ENCODE measurements at places on chromosomes 11 and 22. TPM values are rescaled to one million over a fixed set of nuclear protein-coding genes. Genes with fewer than 3 reads are reported as not detected.

GRCh38 chr11:91926965-91927364 lies 297.7 kb upstream of the FAT3 start:
- H3K27ac ChIP-seq = no peak overlapping the region
- no peaks in the 10 kb centered on the region for H3K36me3 ChIP-seq
- no peak overlapping the region for H3K4me3 ChIP-seq
- DNase-seq = no peak
- H3K4me1 ChIP-seq = no peaks in the 10 kb centered on the region
- no peaks in the 10 kb centered on the region for H3K27me3 ChIP-seq

DNA sequence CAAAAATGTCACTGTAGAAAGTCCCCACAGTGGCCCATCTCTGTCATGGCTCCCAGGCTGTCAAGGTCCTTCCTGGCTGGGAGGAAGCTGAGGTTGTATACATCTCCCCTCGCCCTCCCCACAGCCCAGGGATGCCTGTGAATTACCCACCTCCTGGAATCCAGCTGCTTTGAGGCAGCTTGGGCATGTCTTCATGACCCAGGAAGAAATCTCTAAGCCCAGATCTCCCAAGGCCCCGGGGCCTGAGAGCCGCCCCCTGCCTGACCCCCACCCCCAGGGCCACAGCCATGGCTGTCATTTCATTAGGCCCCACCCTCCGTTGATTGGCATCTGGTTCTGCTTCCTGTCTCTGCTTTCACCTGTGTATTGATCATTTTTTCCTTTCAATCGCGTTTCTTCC lies 207.5 kb downstream of the TBC1D22A start:
- no peak overlapping the region for H3K27ac ChIP-seq
- no peaks in the 10 kb centered on the region for H3K27me3 ChIP-seq
- DNase-seq = no peak
- peaks cover 20% of the 10 kb centered on the region for H3K4me1 ChIP-seq

- H3K27me3 ChIP-seq = no peaks in the 10 kb centered on the region
- peaks cover 27% of the 10 kb centered on the region for H3K4me1 ChIP-seq
- no peak for DNase-seq
- no peak overlapping the region for H3K27ac ChIP-seq
- H3K4me3 ChIP-seq = no peak overlapping the region
- H3K36me3 ChIP-seq = no peaks in the 10 kb centered on the region
Observed at GRCh38 chr11:126336138-126336541, 19.3 kb upstream of the ST3GAL4 start.

DNA sequence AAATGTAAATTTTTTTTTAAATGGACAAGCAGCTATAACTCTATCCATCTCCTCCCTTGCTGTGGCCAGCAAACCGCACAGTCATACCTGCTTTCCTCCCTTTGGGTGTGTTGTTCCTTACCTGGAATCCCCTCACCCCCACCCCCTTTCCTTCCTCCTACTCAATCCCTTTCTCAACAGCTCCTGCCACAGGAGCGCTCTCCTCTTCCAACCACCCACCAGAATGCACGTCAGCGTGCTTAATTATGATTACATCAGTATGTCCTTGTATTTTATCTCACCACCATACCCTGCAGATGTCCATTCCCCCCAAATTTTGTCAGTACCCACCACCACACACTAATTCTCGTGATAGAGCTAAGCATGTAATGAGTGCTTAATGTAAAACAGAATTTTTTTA lies 60.9 kb upstream of the LMO2 start:
- H3K4me1 ChIP-seq = no peaks in the 10 kb centered on the region
- H3K4me3 ChIP-seq = no peak overlapping the region
- no peaks in the 10 kb centered on the region for H3K36me3 ChIP-seq
- no peaks in the 10 kb centered on the region for H3K27me3 ChIP-seq

- no peak for DNase-seq
- H3K4me3 ChIP-seq = no peak overlapping the region
- no peaks in the 10 kb centered on the region for H3K27me3 ChIP-seq
- no peak overlapping the region for H3K27ac ChIP-seq
- H3K36me3 ChIP-seq = no peaks in the 10 kb centered on the region
Observed at GRCh38 chr11:76740772-76741171, 42.4 kb upstream of the TSKU start.

Gene SPDYC
- total RNA-seq = 1.2 TPM

Measured in testis (tissue), 5 donors.